Activated naive CD4-positive, alpha-beta T cell (primary cell): ENCODE measurements at places on chromosomes 5 and 9.

- DNase-seq: no peak
These were observed 4.9 kb upstream of the SCGB3A1 start for GRCh38 chr5:180596115-180596667.

- DNase-seq: no peak
These were observed 267.6 kb downstream of the KCTD16 start for GRCh38 chr5:144438237-144438636.

DNA sequence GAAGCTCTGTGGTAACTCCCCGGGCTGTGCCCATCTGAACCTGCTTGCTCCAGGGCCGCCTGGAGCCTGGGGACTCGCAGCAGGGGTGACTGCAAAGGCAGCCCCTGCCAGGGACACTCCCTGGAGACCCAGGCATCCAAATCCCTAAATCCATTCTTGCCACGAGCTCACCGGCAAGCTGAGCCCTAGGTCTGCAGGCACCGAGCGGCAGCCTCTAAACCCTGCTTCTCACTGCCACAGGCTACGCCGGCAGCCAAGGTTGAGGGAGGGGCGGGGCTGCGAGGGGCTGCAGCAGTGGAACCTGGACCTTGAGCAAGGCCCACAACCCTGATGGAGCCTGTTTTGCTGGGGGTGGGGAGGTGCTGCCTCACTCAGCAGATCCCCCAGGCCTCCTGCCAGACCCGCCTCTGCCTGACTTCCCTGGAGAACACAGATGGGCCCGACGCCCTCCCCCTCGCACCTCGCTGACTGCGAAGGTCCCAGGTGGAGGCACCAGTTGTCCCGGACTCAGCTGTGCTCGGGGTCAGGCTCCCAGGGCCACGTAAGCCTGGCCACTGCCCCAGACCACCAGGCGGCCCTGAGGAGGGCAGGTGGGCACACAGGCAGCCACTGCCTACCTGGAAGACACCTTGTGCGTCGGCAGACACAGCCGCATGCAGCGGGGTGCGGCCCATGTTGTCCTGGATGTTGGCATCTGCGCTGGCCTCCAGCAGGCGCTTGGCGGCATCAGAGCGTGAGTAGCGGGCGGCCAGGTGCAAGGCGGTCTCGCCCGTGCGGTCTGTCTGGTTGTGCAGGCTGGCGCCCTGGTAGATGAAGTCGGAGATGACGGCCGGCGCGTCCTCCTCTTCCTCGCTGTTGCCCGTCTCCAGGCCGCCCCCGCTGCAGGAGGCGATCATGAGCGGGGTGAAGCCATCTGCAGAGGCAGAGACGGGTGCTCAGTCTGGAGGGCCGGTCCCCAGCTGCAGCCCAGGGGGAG, 17.4 kb upstream of the SEC16A start:
- DNase-seq: no peak

DNA sequence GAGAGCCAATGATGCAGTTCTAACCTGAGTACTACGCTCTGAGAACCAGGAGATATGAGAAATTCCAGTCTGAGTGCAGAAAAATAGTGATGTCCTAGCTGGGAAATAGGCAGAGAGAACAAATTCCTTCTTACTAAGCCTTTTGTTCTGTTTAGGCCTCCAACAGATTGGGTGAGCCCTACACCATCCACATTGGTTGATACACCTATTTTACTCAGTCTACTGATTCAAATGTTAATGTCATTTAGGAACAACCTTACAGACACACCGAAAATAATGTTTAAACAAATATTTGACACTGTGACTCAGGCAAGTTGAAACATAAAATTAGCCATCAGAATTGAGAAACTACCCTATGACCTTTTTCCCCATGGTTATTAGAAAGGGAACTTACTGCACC, 333.9 kb upstream of the IZUMO3 start:
- no peak for DNase-seq

- no peak for DNase-seq
These were observed 27.1 kb upstream of the F2R start for GRCh38 chr5:76688836-76689235.

DNA sequence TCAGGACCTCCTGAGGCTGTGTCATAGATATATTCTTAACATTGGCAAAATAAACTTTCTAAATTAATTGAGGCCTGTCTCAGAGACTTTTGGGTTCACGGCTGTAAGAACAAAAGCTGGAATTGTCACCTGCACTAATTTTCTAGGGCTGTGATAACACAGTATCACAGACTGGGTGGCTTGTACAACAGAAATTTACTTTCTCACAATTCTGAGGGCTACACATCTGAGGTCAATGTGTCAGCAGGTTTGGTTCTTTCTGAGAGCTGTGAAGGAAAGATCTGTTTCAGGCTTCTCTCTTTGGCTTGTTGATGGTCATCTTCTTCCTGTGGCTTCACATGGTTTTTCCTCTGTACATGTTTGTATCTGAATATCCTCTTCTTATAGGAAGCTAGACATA, 29.2 kb upstream of the NFIL3 start:
- no peak for DNase-seq
